ENCODE measurements at places on chromosomes 7 and 10.

DNA sequence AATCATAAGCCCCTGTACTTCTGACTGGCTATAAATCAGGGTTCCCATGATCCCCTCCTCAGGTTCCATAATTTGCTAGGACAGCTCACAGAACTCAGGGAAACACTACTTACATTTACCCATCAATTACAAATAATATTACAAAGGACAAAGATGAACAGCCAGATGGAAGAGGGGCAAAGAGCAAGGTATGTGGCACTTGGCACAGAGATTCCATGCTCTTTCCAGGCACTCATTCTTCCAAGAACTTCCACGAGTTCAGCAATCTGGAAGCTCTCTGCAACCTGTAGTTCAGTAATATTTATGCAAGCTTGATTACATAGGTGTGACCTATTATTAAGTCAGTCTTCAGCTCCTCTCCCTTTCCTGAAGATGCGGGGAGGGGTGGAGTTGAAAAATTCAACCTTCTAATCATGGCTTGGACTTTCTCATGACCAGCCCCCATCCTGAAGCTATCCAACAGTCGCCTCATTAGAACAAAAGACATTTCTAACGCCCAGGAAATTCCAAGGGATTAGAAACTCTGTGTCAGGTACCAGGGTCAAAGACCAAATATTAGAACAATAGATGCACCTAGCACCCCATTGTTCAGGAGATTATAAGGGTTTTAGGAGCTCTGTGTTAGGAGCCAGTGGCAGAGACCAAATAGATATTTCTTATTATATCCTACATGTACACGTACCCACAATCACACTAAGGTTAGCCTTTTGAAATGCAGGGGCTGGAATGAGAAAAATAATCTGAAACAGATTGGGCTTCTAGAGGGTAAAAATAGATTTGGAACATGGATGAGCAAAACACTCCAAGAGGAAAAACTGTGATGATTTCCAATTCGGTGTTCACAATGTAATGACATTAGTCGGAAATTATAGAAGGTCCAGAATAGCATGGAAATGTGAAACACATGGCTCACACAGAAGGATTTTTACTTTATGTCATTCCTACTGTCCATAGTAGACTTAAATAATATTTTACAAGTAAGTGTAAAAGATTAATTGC, 7.0 kb downstream of the ANKMY2 start:
- no peak for DNase-seq

DNA sequence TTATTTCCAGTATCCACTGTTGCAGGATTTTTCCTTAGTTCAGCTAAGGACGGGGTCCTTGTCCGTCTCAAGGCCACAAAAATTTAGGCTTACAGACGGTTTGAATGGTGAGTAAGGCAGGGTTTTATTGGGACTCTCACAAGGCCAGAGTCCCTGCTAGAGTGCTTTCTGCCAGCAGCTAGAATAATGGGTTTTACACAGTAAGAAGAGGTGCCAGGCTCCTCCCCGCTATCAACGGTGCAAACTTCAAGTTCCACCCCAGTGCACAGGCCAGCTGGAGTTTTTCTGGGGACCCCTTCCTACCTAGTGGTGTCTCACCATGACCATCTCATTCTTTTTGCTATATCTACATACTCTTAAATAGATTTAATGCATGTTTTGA, 198.5 kb upstream of the KCTD7 start:
- DNase-seq = no peak

- DNase-seq = peak; percentile 47
These were observed 1.0 kb downstream of the PFKP start for GRCh38 chr10:3068201-3068967.

DNA sequence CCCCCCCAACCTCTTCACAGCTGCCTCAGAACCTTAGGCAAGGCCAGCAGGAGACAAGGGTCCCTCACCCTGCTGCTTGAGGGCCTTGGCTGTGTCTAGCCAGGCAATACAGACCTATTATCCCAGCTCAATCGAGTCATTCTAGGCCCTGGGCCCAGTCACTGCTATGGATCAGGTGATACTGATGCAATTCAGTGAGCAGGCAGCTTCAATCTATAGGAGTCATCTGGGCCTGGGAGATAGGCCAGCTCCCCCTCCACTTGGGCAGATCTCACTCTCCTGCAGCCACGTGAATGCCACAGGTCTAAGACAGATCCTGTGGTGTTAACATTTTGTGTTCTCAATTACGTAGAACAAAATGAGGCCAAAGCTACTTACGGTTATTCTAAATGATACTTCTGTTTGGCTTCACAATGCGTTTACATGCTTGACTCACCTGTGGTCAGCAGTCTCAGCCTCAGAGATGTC, 68.0 kb upstream of the LRRC4 start:
- no peak for DNase-seq

DNA sequence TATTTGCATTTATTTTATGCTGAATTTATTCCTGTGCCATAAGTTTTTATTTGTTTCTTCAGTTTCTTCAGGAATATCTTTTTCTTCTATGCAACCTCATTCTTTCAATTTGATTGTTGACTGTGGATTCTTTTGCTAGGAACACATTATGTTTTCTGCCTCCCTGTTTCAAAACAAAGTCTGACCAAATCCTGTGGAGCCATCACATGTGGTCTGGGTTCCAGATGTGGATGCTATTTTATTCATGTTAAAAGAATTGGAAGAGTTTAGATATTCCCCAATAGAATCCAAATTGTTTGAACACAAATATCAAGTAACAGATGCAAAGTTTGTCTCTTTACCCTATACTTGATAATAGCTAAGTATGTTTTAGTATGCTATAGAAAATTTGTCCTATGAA, 56.8 kb upstream of the LRRC17 start:
- no peak for DNase-seq

DNA sequence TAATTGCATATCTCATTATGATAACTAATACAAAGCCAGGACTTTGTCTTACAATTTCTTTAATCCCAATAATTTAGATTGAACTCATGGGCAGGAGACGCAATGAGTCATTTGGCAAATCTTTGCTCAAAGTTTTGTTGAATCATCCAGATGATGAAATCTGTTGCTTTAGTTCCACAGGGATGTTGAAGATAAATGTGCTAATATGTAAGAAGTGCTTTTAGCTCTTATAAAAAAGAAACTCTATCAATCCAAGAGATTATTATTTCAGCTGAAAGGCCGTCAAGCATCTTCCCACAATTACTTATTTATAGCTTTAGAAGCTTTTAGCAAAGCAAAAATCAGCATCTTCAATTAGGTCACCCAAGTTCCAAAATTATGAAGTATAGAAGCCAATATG, 36.8 kb upstream of the ANK3 start:
- no peak for DNase-seq

DNA sequence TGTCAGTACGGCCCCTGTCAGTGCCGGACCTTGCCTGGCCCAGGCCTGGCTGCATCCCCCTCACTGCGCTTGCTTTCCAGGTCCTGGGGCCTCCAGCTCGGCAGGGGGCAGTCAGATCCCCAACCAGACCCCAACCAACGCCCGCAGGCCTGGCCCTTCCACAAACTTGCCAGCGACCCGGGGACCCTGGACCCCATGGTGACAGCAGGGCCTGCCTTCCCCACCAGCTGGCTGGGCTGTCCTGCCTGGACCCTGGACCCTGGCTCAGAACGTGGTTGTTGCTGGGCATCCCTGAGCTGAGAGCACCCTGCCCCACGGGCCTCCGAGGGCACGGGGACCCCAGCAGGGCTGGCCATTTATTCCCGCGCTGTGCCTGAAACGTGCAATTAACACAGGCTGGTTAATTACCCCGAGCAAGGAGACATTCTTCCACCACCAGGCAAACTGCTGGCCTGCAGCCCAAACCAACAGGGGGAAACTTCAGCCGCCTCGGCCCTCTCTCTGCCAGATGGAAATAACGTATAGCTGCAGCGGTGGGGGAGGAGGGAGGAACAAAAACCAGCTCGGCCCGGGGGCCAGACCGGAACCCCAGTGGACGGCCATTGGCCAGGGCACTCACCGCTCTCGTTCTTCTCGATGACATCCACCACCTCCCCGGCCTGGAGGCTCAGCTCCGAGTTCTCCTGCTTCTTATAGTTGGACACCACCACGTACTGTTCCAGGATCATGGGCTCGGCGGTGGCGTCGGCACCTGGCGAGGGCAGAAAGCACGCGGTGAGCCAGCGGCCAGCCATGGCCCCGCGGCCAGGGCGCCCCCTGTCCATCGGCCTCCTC, 167.1 kb downstream of the NEURL1 start:
- peak; percentile 7 for DNase-seq

DNA sequence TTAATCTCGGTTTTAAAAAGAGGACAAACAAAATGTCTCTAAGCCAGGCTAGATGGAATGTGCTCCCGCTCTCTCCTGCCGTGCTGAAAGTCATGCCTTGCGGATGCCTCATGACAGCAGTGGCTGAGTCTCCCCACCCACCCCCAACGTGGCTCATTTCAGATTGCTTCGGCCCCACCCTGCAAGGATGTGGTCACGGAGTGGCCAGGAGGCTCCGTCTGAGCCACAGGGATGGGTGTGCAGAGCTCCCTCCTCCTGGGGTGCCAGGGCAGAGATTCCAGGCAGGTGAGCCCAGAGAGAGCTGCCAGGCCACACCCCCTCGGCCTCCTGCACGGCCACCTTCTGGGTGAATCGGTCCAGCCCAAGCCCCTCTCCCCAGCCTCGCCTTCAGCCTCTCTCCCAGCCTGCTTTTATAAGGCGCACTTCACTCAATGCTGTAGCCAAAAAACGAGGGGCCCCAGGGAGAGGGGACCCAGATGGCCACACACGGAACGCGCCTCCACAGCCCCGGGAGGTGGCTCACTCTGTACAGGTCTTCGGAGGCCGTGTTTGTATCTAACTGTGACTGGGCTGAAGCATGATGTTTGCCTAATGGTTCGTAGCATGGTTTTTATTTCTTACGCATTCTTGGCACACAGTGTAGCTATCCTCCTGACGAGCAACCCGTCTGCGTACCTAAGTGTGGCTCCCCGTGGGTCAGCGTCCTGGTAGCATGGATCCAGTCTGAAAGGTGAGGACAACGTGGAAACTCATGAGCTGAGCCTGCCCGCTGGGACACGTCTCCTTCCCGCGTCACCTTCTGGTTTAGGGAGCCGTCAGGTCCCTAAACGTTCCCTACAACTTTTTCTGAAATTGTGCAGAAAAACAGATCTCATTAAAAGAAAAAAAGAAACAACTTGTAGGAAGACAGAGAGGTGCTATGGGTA, 413.8 kb upstream of the FOXK1 start:
- no peak for DNase-seq

DNA sequence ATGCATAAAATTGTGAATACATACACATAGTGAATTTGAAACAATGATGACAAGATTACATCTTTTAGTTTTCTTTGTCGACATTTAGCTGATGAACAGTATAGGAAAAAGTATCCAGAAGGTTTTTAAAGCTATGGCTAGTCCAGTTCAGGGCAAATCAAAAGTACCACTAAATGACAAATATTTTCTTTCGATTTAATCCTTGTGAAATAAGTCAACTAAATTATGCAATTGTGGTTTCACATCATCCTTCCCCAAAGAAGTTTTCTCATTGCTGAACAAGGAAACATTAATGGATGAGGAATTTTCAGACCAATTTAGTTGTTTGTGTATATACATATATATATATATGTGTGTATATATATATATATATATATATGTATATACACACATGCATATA, 774.0 kb downstream of the DNAJB9 start:
- DNase-seq = no peak

- DNase-seq = no peak
These were observed 234.0 kb downstream of the SEMA3E start for GRCh38 chr7:83414947-83415346.

GRCh38 chr7:26423436-26423835, 131.8 kb downstream of the SNX10 start:
- no peak for DNase-seq

DNA sequence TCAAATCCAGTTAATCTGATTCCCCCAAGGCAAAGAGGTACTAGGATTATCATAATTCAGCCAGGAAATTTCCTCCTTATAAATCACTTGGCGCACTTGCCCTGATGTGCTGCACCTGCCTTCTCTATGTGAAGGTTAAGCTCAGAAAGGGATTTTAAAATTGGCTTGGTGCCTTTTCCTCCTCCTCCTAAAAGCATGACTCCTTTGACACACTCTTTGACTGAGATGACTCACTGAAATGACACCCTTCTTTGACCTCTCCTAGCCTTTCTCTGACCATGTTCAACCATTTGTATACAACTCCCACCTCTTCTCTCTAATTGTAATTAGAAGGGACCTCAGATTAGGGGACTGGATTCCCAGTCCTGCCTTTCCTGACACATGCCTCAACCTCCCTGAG, 46.5 kb downstream of the ABLIM1 start:
- no peak for DNase-seq

GRCh38 chr10:86635402-86635801, 18.9 kb upstream of the OPN4 start:
- no peak for DNase-seq

- no peak for DNase-seq
These were observed 47.7 kb upstream of the PLEKHA1 start for GRCh38 chr10:122326806-122327205.

DNA sequence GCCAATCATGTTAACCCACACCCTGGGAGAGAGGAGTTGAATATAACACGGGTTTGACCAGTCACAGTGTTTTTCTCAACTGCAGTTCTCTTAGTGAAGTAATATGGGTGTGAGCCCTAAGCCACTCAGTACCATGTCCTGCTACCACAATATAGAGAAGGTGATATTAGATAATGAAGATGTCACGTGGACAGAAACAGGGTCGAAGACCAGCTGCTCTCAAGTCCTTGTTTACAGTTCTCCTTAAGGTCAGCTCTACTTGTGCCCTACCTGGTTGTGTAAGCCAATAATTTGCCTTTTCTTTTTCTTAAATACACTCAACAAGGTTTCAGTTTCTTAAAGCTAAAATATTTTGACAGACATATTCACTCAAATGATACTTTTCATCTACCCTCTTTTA, 128.3 kb upstream of the POT1 start:
- DNase-seq = no peak

GRCh38 chr7:142000244-142000643, 4.6 kb downstream of the MGAM start:
- no peak for DNase-seq

DNA sequence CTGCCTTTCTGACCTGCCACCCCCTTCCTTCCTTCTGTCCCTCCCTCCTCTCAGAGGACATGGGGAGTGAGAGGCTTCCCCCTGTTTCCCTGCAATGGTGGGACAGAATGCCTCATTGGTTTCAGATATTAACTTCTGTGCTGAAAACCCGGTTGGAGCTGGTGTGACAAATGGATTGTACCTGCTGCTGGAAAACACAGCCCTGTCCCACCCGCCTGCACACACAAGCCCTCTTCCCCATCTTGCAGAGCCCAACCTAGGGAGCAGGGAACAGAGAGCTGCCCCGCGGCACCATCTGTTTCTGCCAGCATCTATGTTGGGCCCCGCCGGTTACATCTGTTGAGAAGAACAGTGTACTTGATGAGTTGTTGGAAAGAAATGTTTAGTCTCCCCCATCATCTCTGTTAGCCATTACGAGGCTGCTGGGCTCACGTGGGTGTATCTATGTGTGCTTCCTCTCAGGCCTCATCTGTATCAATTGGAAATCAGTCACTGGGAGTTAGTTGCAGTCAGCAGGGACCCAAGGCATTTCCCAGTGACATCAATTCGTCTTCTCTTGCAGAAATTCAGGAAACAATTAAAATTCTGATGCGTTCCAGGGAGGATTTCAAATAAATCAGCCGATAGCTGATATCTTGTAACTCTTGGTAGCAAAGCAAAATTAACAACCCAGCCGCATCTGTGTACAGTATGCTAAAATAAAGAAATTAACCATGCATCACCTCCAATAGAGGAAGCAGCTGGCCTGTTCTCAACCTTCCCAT, 725.6 kb upstream of the GALNT17 start:
- no peak for DNase-seq
